ENCODE measurements at places on chromosomes 7 and 10.

DNA sequence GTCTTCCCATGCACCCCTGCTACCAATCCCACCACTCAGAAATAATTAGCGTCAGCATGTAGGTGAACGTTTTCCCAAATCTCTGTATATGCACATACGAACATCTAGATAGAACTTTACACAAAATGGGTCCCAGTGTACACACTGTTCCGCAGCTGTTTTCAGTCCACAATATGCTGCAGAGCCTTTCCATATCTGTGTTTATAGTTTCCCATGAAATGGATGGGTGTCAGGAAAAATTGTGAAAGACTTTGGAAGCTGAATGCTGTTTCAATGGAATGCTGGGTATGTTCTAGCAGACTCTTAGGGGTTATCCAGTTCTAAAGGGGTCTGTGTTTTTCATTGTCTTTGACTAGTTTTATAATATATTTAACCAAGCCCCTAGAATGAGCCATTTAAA, 13.8 kb downstream of the GRK5 start:
- DNase-seq: no peak

DNA sequence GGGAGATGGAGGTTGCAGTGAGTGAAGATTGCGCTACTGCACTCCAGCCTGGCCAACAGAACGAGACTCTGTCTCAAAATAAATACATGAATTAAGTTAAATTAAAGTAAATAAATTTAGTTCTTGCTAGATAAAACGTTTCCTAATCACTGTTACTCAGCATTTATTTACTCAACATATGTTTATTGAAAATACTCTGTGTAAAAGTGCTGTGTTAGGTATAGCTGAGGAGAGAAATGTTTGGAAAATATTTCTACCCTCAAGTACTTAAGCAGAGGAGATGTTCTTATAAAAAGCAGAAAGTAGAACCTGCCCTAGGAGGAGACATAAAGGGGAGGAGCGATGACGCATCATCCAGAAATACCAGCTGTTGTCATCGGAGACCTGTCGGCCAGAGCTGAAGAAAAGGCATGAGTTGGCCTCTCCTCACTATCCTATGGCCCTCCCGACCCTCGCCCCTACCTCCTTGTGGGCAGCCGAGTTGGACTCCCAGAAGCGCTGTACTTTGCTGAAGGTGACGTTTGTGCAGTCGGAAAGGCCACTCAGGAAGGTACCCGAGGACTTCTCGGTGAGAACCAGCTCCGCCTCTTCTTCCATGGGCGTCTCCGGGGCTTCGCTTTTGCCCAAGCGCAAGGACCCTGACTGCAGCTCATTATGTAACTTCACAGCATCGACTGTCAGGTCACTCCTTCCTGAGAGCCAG, 1.1 kb downstream of the RRP12 start:
- DNase-seq: peak; percentile 49

DNA sequence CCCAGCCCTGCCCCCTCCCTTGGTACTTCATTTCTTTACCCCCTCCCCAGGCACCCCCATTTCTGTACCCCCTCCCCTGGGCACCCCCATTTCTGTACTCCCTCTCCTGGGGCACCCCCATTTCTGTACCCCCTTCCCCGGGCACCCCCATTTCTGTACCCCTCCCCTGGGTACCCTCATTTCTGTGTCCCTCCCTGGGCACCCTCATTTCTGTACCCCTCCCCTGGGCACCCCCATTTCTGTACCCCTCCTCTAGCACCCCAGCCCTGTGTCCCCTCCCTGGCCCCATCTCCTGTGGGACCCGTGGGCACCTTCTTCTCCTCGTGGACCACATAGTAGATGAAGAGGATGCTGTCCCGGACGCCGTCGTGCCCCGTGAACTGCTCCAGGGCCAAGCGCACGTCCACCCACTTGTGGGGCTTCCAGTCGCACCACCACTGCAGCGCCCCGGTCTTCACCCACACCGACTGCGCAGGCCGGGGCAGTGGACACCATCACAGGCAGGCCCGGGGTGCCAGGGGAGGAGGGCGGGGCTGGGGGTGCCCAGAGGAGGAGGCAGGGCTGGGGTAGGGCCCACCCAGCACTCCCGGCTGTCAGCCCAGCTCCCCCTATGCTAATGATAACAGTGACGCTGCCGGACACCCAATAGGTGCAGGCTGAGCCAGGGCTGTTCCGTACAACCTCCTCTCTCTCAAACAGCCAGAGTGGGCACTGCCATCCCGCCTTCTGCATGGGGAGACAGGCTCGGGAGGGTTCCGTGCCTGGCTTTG, 20.4 kb downstream of the TECPR1 start:
- DNase-seq: no peak

- no peak for DNase-seq
Measured at GRCh38 chr10:22253580-22253882, 35.7 kb upstream of the EBLN1 start.

GRCh38 chr10:97376413-97376812, 24.7 kb downstream of the RRP12 start:
- no peak for DNase-seq

- DNase-seq: no peak
Measured at GRCh38 chr7:9407816-9408215, 974.4 kb downstream of the NXPH1 start.

GRCh38 chr7:126696256-126697038, 556.3 kb downstream of the GRM8 start:
- DNase-seq: peak; percentile 40

- peak; percentile 52 for DNase-seq
Measured at GRCh38 chr10:48285710-48286109, 11.2 kb upstream of the FRMPD2 start.

DNA sequence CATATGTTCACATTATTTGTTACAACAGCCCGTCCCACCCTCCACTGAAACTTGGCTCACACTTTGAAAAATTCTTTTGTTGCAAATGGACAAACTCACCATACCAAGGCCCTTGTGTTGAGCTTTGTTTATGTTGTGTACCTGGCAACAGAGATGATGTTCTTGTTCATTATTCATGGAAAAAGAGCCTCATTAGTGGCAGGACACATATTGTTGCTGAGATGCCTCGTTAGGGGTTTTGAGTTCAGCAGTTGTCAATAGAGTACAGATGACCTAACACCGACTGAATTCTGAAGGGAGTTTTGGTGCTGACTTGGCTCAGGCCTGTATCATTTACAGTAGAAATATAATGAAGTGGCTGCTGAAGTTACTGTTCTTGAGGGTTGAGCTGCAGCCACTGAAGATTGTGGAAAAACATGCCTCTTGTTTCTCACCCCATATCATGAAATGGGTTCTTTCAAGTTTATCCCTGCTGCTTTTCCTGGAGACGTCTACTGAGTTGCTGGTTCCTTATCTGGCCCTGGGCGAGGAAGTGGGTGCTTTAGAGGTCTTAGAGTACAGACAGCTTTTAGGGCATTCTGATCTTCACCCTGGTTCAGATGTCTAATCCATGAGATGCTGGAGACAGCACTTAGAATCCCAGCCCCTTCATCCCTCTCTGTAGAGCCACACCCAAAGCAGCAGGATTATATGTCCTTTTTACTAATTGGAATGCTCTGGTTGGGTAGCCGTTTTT, 149.7 kb downstream of the WNT2 start:
- DNase-seq: no peak

GRCh38 chr10:21501731-21502347, 23.6 kb downstream of the SKIDA1 start:
- DNase-seq: no peak

DNA sequence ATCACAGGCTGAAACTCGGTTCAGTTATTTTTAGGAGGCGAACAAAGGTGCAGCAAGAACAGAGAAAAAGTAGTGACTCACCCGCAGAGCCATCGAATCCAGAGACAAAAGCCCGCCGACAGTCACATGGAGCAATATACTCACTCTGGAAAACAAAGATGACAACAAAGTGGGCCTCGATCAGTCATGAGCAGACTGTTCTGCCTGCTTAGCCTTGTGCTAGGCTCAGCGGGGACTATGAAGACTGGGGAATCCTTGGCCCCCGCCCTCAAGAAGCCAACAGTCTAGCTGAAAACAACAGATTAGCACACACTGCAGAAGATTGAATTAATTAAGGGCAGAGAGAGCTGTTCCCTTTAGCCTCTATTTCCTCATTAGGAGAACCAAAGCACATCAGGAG, 30.4 kb downstream of the XPNPEP1 start:
- DNase-seq: no peak

DNA sequence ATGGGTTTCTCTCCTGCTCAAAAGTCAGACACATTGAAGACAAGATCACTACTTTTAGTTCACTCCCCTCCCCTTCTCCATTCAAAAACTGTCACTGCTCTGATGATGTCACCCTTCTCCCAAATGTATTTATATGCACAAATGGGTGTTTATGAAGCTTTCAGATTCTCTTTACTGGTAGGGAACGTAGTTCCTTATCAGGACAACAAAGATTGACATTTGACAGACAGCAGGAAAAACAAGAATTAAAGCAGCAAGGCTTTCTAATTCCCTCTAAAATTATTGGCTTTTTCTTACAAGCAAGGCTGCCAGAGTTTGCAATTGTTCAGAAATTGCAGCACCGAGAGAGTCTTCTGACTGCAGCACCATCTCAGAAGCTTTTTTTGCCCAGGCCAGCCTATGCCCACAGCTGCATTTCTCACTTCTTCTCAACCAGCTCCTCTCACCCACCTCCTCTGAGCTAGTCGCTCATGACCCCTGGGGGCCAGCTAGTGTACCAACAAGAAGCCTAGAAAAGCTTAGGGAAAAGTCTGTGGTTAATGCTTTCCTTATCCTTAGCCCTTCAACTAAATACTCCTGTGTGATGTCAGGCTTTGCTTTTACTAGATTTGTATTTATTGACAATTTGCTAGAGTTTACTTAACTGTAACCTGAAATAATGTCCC, 265.1 kb downstream of the HTR7 start:
- DNase-seq: peak; percentile 7

- DNase-seq: no peak
Measured at GRCh38 chr10:52357971-52358370, 43.9 kb downstream of the DKK1 start.

DNA sequence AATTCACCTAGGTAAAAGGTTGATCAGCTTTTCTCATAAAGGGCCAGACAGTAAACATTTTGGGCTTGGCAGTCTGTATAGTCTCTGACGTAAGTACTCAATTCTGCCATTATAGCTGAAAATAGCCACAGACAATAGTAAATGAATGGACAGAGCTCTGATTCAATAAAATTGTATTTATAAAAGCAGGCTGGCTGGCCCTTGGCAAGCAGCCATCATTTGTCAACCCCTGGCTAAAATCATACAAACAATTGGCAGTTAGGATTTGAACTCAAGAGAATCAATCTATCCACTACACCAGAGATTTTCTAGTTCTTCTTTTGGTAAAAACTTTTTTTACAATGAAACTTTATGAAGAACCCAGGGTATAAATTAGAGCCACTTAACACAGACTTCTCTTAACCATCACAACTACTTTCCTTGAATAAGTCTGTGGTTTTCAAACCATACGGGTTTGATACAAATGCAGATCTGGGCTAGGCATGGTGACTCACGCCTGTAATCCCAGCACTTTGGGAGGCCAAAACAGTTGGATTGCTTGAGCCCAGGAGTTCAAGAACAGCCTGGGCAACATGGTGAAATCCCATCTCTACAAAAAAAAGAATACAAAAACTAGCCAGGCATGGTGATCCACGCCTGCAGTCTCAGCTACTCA, 124.5 kb downstream of the SLC16A9 start:
- DNase-seq: no peak

DNA sequence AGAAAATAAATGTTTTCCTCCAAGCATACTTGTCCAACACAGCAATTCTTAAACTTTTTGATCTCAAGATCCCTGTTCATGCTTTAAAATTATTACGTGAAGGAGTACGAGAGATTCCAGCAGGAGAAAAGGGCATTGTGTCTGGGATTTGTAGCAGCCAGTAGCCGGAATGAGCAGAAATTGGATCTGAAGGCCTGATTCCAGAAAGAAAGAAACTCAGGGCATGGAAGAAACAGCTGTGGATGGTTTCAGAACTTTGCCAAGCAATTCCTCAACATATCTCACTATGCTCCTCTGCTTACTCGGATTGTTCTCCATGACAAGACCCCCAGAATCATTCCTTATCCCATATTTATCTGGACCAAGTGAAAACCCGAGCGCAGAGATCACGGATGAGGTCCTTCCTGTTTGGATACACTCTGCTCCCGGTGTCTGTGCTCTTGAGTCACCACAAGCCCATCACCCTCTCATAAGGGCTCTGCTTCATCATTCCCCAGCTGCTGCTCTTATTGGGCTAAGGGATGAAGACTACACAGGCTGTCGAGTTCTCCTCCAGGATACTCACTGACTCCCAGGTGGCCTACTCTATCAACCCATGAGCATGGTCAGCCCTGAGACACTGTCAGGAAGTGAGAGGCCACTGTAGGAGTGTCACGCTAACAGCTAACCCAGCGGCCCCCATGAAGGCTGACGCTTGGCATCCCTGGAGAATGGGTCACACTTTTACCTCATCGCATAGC, 121.0 kb upstream of the LANCL2 start:
- DNase-seq: no peak

- DNase-seq: no peak
Measured at GRCh38 chr7:135238112-135238744, 4.6 kb downstream of the STRA8 start.

DNA sequence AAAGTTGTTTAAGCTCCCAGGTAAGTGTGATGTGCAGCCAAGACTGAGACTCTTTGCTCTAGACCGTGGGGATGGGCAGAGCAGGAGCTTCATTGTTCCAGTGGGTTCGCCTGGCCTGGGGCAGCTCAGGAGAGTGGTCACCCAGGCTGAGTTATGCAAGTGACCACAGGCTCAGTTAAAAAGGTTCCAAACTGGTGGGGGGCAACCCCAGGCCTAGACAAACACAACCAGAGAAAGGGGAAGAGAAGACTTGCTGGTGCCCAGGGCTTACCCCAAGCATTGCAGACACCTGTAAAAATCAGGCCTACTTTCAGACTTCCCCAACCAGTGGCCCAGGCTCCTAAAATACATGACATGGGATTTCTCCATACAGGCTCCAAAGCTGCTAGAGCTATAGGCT, 21.6 kb downstream of the CREB3L2 start:
- DNase-seq: no peak

GRCh38 chr7:139913021-139913844, 84.2 kb downstream of the TBXAS1 start:
- no peak for DNase-seq

DNA sequence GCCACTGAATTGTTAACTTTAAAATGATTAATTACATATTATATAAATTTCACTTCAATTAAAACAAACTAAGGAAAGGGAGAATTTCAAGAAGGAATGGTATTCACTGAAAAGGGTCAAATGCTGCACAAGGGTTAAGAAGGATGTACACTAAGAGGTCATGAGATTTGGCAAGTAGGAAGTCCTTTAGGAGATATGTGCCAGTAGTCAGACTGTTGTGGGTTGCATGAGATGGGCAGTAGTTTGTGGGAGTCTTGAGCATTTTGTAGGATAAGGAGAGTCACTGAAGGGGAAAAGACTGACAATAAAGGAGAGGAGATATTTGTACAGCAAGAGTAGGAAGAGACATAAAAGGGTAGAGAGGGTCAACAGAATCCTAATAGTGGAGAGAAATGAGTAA, 12.4 kb upstream of the PTPN12 start:
- no peak for DNase-seq

- DNase-seq: no peak
Measured at GRCh38 chr7:42552227-42552626, 315.2 kb upstream of the GLI3 start.

DNA sequence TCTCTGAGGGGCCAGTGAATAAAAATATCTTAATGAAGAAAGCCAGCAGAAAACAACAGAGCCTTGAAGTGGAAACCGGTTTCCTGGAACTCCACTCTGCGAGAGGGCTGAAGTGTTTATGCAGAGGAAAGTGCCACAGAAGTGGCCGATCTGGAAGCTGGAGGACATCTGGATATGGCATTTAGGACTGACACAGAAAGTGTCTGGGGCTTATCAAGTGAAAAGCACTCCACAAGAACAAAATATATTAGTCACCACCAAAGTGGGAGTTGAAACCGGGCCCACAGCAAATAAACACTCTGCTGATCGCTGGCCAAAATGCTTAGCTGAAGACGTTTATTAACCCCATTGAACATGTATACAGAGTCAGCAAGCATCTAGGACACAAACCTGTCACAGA, 7.8 kb downstream of the NOD1 start:
- no peak for DNase-seq

Measured in GM20000 (cell line).